H7 (cell line): ENCODE measurements at places on chromosomes 5 and 9. TPM values are rescaled to one million over a fixed set of nuclear protein-coding genes. Genes with fewer than 3 reads are reported as not detected.
A peak's percentile ranks its signal among the peaks of the same experiment; 100 is the strongest.

Gene C9orf50
- not detected in 2 replicates for total RNA-seq

Gene TRIP13
- 60.3 and 63.0 TPM in 2 replicates for total RNA-seq

Gene PCDHA9
- 0.03 TPM in 1 of 2 replicates, not detected in the other for total RNA-seq

Gene CCL27
- total RNA-seq = 0.10 and 0.41 TPM in 2 replicates

GRCh38 chr9:130693101-130693425 lies 517 bp upstream of the EXOSC2 start:
- DNase-seq = peak; percentile 36

DNA sequence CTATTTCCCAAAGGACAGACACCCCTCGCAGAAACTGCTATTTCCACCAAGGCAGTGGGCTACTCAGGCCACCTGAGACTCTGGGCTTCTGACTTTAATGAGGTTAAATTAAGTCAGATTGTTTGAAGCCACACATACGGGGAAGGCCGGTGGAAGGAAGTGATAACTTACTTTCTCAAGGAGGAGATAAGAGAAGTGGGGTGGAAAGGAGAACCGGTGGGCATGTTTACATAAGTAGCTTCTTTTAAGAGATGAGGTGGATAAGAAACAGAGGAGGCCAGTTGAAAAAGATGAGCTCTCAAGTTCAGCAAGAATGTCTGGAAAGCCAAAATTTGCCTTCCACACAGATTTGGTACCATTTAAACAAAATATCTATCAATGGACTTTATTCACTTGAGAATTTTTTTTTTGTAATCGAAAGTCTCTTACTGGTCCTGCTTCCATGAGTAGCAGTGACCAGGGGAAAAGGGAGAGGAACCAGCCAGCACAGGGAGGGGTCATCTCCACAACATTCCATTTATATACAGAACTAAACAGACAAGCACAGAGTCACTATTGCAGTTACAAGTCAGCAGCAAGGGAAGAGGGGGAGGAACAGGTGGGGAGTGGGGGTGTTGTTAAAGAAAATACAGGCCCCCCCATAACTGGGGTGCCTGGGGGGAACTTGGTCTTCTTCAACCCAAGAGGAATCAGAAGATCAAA lies 20.0 kb downstream of the CCDC125 start:
- no peak for DNase-seq

DNA sequence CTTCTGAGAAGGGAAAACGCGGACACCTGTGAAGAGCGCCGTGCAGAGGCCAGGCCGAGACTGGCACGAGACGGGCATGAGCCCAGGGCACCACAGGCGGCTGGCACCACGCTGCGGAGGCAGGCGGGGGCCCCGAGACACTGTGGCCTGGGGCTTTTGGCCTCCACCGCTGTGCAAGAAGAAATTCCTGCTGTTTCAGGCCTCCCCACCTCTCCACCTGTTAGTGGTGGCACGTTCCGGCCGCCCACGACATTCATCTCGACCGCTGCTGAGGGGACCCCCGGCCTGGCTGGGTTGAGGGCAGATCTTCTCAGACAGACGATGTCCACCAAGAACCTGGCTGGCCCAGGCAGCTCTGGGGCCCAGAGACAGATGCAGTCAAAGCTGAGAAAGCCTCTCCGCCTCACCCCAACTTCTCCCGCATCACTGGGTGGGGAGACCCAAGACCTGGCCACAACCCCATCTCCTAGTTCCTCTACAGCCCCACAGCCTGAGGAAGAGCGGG lies 11.5 kb downstream of the NACC2 start:
- DNase-seq = peak; percentile 51

- no peak for DNase-seq
Observed at GRCh38 chr5:5644249-5644648, 221.8 kb downstream of the ICE1 start.

DNA sequence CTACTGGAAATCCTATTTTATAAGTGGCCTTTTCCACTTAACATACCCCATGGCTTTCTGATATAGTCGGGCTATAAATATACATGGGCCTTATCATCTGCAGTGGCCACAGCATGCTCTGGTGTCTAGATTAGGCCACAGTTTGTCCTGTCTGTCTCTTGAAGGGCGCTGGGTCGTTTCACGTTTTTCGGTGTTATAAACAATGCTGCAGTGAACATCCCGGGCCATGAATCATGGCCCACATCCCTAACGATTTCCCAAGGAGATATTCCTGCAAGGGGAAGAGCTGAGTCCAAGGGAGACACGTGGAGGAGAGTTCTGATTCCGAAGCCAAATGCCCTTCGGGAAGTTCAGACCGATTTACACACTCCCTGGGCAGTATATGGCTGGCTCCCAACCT lies 8.4 kb downstream of the PLPP7 start:
- DNase-seq = no peak

GRCh38 chr9:98652302-98652701 lies 56.4 kb downstream of the GABBR2 start:
- DNase-seq = no peak

- DNase-seq = no peak
Observed at GRCh38 chr5:97937846-97938245, 754.8 kb upstream of the RIOK2 start.

DNA sequence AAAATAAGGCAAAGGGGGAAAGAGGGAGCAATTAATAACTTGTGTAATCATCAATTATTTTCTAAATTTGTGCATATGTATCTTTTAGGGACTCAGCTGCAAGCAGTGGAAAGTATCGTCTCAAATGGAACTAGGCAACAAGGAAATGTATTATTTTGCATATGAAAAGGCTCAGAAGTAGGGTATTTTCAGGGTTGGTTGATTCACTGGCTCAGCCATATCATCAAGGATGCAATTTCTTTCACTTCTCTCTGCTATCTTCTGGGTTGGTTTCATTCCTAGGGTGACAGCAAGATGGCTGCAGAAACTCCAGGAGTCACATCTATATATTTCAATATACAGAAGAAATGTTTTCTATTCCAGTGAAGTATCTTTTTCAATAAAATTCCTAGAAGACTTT lies 509.8 kb downstream of the DMAC1 start:
- no peak for DNase-seq

- DNase-seq = no peak
Observed at GRCh38 chr5:99141534-99142128, 212.8 kb upstream of the CHD1 start.

DNA sequence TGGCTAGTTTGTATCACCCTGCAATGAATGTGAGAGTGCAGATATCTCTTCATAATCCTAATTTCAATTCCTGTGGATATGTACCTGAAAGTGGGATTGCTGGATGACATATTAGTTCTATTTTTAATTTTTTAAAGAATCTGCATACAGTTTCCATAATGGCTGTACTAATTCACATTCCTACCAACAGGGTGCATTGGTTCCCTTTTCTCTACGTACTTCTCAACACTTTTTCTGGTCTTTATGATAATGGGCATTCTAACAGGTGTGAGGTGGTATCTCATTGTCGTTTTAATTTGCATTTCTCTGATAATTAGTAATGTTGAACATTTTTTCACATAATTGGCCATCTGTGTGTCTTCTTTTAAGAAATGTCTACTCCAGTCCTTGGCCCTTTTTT lies 927.5 kb downstream of the DTWD2 start:
- no peak for DNase-seq

- DNase-seq = no peak
Observed at GRCh38 chr9:3664044-3664443, 138.2 kb upstream of the RFX3 start.

GRCh38 chr5:1111241-1111726 lies 579 bp downstream of the SLC12A7 start:
- peak; percentile 93 for DNase-seq
